ENCODE measurements at places on chromosomes 3 and 15. TPM values are rescaled to one million over a fixed set of nuclear protein-coding genes. Genes with fewer than 3 reads are reported as not detected.

NR1I2 gene
- total RNA-seq: not detected

IQCH gene
- 6.9 TPM for total RNA-seq

DNA sequence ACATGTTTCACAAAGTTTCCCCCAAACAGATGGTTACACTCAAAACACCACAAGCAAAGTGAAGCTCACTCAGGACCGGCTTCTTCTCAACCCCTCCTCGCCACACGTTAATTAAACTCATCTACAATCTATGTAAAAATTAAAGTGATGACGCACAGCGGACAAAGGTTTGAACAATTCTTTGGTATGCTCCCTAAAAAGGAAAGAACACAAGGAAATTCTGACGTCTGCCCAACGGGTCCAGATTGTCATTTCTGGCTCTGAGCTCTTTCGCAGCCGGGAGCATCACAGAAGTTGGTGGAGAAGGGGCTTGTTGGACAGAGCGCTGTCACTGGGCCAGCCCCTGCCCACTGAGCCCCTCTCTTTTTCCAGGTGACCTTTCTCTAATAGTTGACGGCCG lies 173.7 kb upstream of the CHRNA7 start:
- DNase-seq: no peak

DNA sequence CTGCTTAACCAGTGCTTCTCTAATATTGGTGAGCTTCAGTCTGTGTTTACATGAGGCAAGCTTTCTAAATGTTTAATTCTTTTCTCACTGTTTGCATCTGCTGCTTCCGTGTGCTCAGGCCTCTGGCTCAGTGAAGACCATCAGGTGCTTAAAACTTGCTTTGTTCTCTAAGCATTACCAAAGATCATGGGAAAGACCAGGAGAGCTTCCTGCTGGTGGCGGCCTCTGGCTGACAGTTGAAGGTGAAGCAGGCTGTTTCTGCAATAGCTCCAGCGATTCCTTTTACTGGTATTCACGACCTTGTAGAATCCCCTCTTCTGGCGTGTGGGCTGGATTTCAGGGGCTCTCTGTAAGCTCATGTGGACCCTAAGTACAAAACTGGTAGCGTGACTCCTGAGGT lies 45.1 kb downstream of the EDEM1 start:
- no peak for DNase-seq

DNA sequence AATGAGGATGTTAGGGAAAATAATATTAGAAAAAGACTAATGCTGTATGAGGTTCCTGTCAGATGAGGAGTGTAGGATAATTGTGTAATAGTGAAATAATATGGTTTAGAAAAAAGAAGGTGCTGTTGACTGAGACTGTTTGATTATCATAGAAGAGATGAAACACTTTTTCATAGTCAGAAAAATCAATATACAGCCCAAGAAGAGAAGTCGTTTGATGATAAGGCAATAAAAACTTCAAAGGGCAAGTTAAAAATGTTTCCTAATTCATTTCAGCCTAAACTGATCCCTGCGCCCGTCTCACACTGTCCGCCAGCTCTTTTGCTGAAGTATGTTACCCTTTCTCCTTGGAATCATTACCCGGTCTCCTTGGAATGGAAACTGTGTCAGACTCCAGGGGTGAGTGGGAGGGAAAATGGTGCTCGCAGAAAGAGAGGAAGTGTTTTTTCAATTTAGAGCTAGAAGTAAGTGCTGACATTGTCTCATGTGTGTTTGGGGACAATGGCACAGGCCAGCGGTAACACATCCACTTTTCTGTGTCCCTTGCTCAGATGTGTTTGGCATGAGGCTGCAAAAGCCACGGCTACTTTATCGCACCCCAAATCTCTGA lies 23.6 kb downstream of the DUT start:
- no peak for DNase-seq

DNA sequence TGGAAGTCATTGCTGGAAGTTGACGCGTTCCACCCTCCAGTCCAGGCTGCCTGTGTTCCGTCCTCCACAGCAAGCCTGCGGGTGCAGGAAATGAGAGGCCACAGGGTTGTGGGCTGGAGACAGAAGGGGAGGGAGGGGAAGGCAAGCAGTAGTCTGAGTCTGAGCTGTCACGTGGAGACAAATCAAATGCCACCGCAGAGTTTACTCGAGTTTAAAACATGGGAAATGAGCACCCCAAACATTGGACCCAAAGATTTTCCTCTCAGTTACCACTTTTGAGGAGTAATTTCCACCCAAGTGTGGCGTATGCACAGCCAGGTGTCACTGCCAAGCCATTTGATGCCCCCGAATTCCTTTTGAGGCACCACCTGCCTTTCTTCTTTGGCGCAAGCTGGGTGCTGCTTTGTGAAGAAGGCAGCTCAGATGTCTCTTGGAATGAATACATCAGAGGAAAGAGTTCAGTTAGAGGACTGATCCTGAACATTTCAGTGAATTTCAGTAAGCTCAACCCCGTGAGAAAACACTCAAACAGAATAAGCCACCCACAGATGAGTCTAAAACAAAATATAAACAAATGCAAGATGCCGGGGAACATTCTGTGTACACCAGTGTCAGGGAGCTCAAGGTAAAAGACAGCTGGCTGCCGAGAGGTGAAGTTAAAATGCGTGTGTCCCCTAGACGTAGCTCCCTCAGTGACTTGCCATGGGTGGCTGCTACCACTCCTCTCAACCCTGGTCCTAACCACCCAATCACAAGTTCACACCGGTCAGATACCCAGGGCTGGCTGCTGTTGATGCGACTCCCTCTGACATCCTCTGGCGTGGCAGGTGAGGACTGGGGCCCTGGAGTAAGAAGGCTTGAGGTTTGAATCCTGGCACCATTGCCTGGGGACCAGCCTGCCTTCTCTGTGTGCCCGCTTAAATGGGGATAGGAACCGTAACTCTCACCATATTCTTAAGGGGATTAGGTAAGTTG lies 203.8 kb downstream of the UACA start:
- DNase-seq: peak; percentile 29

DNA sequence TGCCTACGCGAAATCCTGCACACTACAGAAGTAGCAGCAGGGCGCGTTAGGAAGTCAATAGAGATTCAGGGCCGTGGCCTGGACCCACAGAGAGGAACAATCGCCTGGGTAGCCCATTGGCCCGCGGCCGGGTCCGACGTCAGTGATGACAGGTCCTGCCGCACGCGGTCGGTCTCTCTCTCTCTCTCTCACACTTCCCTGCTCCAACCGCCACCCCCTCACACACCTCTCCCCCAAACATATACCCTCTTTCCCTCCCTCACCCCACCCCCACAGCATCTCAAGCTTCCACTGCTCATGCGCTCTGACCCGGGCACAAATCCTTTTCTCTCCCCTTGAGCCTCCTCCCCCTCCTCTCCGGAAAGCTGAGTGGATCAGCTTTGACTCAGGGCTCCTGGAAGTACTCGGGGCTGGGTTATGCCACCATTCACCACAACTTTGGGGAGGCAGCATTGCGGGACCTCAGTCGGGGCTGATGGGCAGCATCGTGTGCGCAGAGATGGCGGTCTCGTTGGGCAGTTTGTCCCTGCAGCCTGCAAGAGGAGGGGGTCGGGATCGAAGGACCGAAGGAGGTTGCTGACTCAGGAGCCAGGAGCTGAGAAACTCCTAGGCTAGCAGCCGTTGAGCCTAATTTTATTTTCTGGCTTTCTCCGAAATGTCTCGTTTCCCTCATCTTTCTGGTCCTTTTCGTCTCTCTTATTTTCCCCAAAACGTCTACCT lies 9.0 kb downstream of the ZIC4 start:
- DNase-seq: no peak

- DNase-seq: peak; percentile 57
Measured at GRCh38 chr15:25682340-25682739, 180.8 kb downstream of the ATP10A start.
